Hindlimb muscle (tissue), 1 donor: ENCODE measurements at places on chromosomes 5 and 9. TPM values are rescaled to one million over a fixed set of nuclear protein-coding genes. Genes with fewer than 3 reads are reported as not detected.

ZNF367 gene
- 6.5 TPM for polyA plus RNA-seq

CCDC171 gene
- polyA plus RNA-seq, result 2.2 TPM

- no peak for DNase-seq
Measured at GRCh38 chr5:135039271-135040033, 5.4 kb upstream of the PITX1 start.

DNA sequence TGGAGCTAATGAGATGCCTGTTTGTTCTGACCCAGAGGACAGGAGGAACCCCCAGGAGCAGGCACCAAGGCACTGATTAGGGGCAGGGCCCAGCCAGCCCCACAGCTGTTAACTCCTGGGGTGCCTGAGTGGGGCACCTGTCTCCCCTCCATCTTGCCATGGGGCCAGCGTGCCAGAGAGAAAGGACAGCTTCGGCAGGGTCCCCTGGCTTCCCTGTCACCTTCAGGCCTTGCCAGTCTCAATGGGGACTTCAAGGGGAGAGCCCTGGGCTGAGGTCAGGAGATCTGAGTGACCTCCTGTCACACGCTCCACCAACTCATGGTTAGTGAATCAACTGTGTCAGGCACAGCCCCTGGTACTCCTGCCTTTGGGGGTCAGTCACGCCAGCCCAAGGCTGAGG lies 152.7 kb upstream of the MVB12B start:
- DNase-seq, result no peak

DNA sequence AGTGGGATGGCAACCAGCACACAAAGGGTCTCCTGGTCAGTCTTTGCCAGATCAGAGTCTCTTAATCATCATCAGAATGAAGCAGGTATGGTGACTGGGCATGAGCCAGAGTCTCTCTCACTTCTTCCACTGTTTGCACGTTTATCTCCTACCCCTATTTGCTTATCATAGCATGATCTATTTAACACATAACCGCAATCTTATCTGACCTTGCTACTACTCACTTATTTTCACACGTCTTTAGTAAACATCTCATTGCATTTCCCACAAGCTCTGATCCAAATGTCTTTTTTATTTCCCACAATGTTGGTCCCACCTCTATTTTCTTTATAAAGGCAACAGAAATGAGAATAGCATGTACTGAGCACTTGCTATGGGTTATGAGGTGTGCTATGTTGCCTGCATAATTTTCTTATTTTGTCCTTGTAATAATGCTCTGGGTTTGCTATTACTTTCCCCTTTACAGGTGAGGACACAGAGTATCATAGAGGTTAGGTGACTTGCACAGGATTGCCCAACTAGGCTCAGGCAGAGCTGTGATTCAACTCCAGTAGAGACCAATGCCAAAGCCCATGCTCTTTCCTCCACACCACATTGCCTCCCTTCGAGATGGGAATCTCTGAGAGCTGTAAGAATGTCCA lies 39.7 kb upstream of the IL7R start:
- DNase-seq, result no peak

STPG3 gene
- not detected for polyA plus RNA-seq

DNA sequence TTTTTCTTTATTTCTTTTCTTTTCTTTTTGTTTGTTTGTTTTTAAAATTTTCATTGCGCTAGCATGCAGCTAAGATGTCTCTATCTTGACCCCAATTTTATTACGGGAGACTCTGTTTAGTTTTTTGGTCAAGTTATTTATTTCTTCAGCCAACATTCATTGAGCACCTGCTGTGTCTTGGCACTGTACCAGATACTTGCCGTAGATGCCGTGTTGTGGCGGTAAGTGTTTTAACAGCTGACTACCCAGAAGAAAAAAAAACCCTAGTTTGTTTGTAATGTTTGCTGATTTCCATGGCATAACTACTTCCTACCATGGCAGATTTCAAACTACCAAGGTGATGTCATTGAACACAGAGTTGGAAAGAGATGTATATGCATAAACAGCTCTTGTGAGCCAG lies 65.0 kb downstream of the UGCG start:
- DNase-seq, result no peak

DNA sequence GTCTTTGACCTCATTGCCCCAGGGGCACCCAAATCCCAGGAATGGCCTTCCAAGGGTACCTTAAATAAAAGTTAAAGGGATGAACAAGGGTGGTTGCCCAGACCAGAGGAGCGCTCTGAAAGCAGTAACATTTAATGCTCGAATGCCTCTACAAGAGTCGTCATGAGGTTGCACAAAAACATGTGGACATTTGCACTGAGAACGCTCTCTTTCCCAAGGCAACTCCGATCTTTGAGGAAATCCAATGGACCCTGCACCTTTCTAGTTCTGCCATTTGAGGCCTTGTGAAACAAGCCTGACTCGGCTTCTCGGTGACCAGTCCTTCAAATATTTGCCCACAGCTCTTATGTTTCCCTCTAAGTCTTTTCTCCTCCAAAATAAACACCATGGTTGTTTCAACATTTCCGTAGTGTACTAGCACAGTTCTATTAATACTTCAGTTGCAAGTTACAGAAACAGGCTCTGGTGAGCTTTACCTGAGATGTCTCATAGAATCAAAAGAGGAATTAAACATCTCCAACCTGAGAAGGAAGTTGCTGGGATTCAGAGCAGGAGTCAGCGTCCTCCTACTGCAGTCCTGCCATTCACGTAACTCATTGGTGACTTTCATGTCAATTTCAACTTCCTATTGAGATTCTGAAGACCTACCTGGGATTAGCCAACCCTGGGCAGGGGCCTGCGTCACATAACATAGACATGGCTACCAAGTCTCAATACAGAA lies 168.8 kb upstream of the RAI14 start:
- DNase-seq, result no peak

- DNase-seq, result no peak
Measured at GRCh38 chr5:10576121-10576789, 12.4 kb downstream of the ANKRD33B start.
